ENCODE measurements at places on chromosomes 6 and 20. TPM values are rescaled to one million over a fixed set of nuclear protein-coding genes. Genes with fewer than 3 reads are reported as not detected.

PSORS1C2 gene
- total RNA-seq = not detected

IP6K3 gene
- total RNA-seq = 29.1 TPM

SLC35F1 gene
- total RNA-seq = 4.3 TPM

IRAK1BP1 gene
- total RNA-seq = 3.5 TPM

ETV7 gene
- 2.0 TPM for total RNA-seq

PDYN gene
- not detected for total RNA-seq

TRAPPC3L gene
- total RNA-seq = 0.29 TPM

ALDH8A1 gene
- 0.23 TPM for total RNA-seq

TSPYL1 gene
- 85.0 TPM for total RNA-seq

ZBP1 gene
- not detected for total RNA-seq

AVP gene
- total RNA-seq = not detected

BNIP5 gene
- total RNA-seq = not detected

SESN1 gene
- 42.7 TPM for total RNA-seq

HLA-DRB5 gene
- 56.3 TPM for total RNA-seq

DNA sequence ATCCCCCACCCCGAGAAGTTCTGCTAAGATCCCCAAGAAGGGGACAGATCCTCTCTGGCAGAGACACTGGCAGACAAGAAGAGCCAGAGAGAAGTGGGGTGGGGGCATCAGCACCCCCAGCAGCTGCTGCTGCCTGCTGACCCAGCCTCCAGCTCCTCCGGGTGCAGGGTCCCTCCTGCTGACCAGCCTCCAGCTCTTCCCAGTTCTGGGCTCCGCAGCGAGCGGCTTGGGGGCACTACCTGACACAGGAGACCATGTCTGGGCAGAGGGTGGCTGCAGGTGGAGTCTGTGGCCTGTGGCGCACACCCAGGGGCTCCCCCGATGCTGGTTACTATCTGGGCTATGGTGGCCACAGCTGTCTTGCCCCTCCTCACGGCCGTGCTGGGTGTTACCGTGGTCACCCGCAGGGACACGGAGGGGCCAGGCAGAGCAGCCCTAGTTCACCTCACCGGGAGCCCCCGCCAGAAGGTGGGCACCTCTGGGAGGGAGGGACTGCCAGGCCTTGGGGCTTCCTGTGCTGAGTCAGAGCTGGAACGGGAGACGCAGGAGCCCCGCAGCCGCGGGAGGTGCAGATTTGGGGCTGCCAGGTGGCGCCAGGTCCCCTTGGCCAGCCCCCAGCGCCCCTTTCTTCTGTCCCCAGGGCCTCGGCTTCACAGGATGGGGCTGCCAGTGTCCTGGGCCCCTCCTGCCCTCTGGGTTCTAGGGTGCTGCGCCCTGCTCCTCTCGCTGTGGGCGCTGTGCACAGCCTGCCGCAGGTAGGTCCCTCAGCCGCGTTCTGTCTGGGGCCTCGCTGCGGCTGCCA lies 630 bp downstream of the LIME1 start:
- H3K4me1 ChIP-seq = peaks cover 29% of the 10 kb centered on the region
- H3K36me3 ChIP-seq = peaks cover 38% of the 10 kb centered on the region
- DNase-seq = peak; percentile 10
- peak overlapping the region; percentile 32 for H3K4me3 ChIP-seq
- H3K27me3 ChIP-seq = no peaks in the 10 kb centered on the region
- H3K27ac ChIP-seq = no peak overlapping the region

- H3K36me3 ChIP-seq = no peaks in the 10 kb centered on the region
- H3K4me1 ChIP-seq = no peaks in the 10 kb centered on the region
- no peak overlapping the region for H3K27ac ChIP-seq
These were observed 22.8 kb downstream of the KCNB1 start for GRCh38 chr20:49459684-49460083.

DNA sequence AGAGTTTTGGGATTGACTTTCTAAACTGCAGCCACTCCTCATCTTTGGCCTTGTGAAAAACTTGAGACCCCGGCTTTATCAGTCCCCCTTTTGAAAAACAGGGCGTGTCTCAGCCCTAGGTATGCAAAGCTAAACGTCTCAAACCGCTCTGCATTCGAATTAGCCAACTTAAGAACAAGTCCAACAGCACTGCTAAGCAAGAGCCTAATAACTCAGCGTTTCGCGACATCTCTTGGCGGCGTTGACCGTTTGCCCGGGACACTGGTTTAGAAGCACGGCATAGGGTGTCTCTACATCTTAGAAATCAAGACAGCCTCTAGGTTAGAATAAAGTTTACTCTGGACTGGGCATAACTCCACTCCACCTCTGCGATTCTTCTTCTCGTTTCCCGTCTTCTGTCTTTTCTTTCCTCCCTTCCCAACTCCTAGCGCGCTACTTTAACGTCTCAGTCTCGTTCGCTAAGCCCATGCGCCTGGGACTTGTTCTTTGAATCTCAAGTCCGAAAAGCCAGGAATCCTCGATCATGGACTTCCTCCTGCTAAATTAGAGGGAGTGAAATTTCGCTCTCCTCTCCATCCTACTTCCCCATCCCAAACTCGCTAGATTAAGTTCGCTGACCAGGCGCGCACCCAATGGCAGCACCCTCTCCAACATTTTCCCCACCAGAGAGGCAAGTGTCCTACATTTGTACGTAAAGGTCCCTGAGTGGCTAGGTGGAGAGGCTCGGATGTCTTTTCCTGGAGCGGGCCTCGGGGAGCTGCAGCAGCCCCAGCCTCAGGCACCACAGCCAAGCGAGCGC lies 10.5 kb upstream of the TFAP2A start:
- H3K36me3 ChIP-seq = no peaks in the 10 kb centered on the region
- H3K4me1 ChIP-seq = peaks cover 8% of the 10 kb centered on the region
- DNase-seq = no peak
- H3K4me3 ChIP-seq = peak overlapping the region; percentile 49
- H3K27me3 ChIP-seq = peaks cover 89% of the 10 kb centered on the region
- no peak overlapping the region for H3K27ac ChIP-seq

DNA sequence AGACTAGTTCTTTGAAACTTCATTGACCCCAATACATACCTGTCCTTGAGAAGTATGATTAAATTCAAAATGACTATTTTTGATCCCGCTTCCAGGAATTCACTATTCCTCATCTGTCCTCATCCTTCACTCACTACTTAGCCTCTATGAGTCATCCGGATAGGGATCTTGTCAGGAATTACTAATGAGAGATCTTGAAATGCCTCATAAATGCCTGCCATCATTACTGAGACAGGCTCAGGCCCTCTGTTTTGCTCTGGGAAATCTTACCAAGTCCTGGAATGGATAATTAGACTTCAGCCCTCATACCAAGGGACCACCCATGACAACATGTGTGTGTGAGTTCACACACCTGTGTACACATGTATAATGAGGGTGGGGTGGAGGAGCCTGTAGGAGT lies 2.8 kb upstream of the CYP24A1 start:
- peaks cover 53% of the 10 kb centered on the region for H3K27me3 ChIP-seq
- peaks cover 17% of the 10 kb centered on the region for H3K4me1 ChIP-seq
- no peak for DNase-seq

DNA sequence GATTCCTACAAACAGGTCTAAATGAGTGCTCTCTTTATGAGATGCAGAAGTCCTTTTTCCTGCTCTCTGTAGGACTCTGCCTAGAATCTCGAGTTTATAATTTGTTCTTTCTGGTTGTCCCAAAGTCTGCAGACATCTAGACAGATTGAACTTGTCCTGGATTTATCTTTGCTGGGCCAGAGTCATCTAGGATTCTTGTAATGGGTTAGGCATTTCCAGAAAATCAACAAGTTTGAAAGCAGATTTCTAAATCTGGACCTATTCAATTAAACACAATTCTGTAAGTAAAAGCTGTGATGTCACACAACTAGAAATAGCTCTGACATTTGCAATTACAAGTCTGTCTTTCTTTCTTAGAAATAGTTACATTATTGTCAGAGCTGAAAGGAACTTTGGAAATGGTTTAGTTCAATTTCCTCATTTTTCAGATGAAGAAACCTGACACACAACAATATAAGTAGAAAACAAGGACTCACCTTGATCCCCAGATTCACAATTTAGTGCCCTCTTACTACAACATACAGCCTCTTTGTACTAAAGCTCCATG lies 4.2 kb upstream of the RSPO3 start:
- H3K4me3 ChIP-seq = no peak overlapping the region
- peaks cover 5% of the 10 kb centered on the region for H3K4me1 ChIP-seq
- peaks cover 11% of the 10 kb centered on the region for H3K27me3 ChIP-seq
- DNase-seq = no peak
- no peak overlapping the region for H3K27ac ChIP-seq
- no peaks in the 10 kb centered on the region for H3K36me3 ChIP-seq

- H3K4me1 ChIP-seq = peaks cover 2% of the 10 kb centered on the region
- H3K4me3 ChIP-seq = no peak overlapping the region
- H3K36me3 ChIP-seq = no peaks in the 10 kb centered on the region
- no peaks in the 10 kb centered on the region for H3K27me3 ChIP-seq
These were observed 19.3 kb upstream of the RNGTT start for GRCh38 chr6:88982720-88983119.

GRCh38 chr20:24318569-24319352 lies 150.7 kb upstream of the SYNDIG1 start:
- H3K36me3 ChIP-seq = no peaks in the 10 kb centered on the region
- H3K27me3 ChIP-seq = peaks cover 3% of the 10 kb centered on the region
- no peak for DNase-seq

GRCh38 chr6:37648465-37649330 lies 49.0 kb downstream of the MDGA1 start:
- peaks cover 10% of the 10 kb centered on the region for H3K27me3 ChIP-seq
- no peaks in the 10 kb centered on the region for H3K36me3 ChIP-seq
- H3K4me3 ChIP-seq = peak overlapping the region; percentile 24
- H3K4me1 ChIP-seq = peaks cover 13% of the 10 kb centered on the region

DNA sequence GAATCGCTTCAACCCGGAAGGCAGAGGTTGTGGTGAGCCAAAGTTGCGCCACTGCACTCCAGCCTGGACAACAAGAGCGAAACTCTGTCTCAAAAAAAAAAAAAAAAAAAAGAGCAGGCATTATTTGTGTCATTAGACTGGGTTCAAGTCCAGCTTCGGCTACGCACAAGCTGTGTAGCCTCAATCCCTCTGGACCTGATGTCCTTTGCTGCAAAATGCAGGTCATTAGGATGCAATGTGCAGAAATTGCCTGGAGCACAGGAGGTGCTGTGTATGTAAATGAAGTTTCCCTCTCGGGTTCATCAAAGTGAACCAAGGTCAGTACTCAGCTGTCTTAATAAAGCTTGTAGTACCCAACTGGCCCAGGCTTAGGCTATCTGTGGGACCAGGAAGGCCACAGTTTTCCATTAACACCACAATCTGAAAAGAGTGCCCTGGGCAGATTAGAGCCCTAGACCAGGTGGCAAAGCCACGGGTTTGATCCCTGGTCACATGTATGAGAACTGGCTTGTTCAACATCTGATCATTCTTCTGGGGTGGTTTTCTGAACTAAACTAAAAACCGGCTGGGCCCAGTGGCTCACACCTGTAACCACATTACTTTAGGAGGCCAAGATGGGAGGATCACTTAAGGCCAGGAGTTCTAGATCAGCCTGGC lies 155.3 kb downstream of the ZMYND8 start:
- no peaks in the 10 kb centered on the region for H3K36me3 ChIP-seq
- no peak overlapping the region for H3K27ac ChIP-seq
- DNase-seq = no peak

- H3K36me3 ChIP-seq = no peaks in the 10 kb centered on the region
These were observed 17.2 kb downstream of the SYCP2L start for GRCh38 chr6:10904015-10904414.

- no peaks in the 10 kb centered on the region for H3K27me3 ChIP-seq
- no peak overlapping the region for H3K27ac ChIP-seq
- no peaks in the 10 kb centered on the region for H3K36me3 ChIP-seq
- no peak overlapping the region for H3K4me3 ChIP-seq
- no peak for DNase-seq
- H3K4me1 ChIP-seq = peaks cover 13% of the 10 kb centered on the region
These were observed 12.7 kb downstream of the SMAP1 start for GRCh38 chr6:70680396-70680795.

GRCh38 chr6:119174879-119175817 lies 96.7 kb upstream of the FAM184A start:
- H3K4me1 ChIP-seq = peaks cover 23% of the 10 kb centered on the region
- H3K27ac ChIP-seq = no peak overlapping the region
- H3K27me3 ChIP-seq = no peaks in the 10 kb centered on the region

DNA sequence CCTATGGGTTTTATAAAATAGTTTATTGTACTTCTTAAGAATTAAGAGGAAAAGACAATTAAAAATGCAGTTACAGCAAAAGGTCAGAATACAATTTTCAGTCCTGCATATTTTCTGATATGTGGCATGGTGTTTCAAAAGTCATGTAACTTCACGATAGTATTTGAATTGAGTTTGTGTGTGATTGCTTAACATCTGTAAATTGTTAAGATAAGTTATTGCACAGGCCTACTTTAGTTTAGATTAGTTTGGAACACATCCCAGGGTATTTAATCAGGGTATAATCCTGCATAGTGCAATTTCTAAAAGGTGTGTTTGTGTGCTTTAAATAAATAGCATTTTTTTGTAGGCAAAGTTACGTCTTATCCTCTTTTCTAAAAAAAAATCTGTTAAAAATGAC lies 289.6 kb downstream of the RIMS1 start:
- no peaks in the 10 kb centered on the region for H3K4me1 ChIP-seq
- no peaks in the 10 kb centered on the region for H3K36me3 ChIP-seq
- H3K4me3 ChIP-seq = no peak overlapping the region
- DNase-seq = no peak
- peaks cover 9% of the 10 kb centered on the region for H3K27me3 ChIP-seq
- no peak overlapping the region for H3K27ac ChIP-seq

DNA sequence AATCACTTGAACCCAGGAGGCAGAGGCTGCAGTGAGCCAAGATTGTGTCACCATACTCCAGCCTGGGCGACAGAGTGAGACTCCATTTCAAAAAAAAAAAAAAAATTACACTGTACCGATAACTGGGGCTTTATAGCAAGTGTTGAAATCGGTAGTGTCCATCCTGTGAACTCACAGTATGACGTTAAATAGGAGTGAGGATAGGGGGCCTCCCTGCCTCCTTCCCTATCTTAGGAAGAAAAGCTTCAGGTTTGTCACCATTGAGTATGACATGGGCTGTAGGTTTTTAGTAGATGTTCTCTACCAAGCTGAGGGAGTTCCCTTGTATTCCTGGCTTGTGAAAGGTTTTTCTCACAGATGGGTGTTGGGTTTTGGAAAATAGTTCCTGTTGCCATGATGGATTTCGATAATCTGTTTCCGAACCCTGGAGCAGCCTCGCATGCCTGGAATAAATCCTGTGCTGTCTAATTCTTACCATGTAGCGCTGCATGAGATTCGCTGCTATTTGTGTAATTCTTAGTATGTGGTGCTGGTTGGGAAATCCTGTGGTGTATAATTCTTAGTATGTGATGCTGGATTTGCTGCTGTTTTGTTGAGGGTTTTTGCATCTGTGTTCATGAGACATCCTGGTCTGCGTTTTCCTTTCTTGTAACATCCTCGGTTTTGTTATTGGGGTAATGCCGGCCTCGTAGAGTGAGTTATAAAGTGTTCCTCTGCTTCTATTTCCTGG lies 23.6 kb downstream of the NTSR1 start:
- H3K4me1 ChIP-seq = no peaks in the 10 kb centered on the region
- no peaks in the 10 kb centered on the region for H3K36me3 ChIP-seq
- H3K27me3 ChIP-seq = peaks cover 21% of the 10 kb centered on the region

GRCh38 chr6:114042267-114043016 lies 71.5 kb upstream of the HDAC2 start:
- no peak overlapping the region for H3K4me3 ChIP-seq
- no peaks in the 10 kb centered on the region for H3K4me1 ChIP-seq
- DNase-seq = no peak
- H3K27ac ChIP-seq = no peak overlapping the region
- no peaks in the 10 kb centered on the region for H3K27me3 ChIP-seq

GRCh38 chr6:17107863-17108262 lies 6.0 kb downstream of the STMND1 start:
- peaks cover 4% of the 10 kb centered on the region for H3K27me3 ChIP-seq
- H3K4me3 ChIP-seq = no peak overlapping the region
- H3K4me1 ChIP-seq = no peaks in the 10 kb centered on the region
- H3K36me3 ChIP-seq = no peaks in the 10 kb centered on the region
- H3K27ac ChIP-seq = no peak overlapping the region
- DNase-seq = no peak

Measured in heart left ventricle (tissue), 16 donors.